ENCODE measurements at places on chromosomes 5 and 9.

DNA sequence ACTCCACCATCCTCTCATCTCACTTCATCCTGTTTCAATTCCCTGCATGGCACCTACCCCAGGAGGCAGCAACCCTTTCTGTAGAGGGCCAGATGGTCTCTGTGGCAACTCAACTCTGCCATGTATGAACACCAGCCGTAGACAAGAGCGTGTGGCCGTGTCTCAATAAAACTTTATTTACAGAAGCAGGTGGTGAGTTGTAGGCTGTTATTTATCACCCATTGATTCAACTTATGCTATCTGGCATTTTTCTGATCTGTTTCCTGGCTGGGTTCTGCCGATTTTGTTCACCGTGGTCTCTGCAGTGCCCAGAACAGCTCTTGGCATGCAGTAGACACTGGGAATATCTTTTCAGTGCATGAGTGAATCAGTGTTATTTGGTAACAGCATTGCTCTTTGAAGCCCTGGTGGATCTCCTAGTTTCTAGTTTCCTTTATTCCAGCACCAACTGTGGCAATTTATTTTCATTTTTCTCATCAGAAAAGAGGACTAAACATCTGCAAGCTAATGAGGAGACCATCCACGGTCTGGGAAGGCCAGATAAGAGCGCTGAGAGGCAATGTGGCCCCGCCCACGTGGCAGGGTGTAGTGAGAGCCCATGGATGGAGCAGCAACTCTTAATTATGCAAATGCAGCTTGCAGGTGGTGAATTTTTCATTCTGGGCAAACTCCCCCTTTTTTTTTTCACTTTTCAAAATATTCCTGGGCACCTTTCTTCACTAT lies 77.9 kb downstream of the CTSL start:
- no peak for DNase-seq

DNA sequence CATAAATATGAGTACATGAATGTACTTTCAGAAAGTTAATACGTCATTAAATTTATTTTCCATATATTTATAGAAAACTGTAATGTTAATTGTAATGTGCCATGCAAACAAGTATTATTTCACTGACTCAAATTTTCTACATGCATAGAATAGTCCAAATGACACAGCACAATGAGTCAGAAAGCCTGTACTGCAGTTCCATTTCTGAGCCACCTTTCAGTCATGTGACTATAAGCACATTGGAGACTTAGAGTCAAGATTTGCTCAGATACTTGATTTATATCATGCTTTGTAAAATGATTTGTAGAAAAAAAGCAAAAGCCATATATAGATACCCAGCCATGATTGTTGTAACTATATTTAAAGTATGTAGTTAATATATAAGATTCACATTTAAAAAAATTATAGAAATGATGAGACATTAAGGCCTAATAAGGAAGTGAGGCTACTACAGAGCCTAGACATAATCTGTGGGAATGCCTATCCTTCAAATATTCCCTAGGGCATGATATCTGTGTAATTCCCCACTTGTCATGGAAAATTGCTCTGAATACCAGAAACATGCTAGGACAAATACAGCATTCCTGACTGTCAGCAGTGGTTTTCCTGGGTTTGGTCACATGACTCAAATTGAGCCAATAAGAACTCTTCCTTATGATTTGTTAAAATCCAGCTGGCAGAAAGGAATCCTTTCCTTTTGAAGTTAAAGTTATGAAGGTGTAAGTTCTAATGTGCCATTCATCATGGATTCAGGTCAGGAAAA lies 50.0 kb downstream of the PTPRD start:
- DNase-seq, result no peak

DNA sequence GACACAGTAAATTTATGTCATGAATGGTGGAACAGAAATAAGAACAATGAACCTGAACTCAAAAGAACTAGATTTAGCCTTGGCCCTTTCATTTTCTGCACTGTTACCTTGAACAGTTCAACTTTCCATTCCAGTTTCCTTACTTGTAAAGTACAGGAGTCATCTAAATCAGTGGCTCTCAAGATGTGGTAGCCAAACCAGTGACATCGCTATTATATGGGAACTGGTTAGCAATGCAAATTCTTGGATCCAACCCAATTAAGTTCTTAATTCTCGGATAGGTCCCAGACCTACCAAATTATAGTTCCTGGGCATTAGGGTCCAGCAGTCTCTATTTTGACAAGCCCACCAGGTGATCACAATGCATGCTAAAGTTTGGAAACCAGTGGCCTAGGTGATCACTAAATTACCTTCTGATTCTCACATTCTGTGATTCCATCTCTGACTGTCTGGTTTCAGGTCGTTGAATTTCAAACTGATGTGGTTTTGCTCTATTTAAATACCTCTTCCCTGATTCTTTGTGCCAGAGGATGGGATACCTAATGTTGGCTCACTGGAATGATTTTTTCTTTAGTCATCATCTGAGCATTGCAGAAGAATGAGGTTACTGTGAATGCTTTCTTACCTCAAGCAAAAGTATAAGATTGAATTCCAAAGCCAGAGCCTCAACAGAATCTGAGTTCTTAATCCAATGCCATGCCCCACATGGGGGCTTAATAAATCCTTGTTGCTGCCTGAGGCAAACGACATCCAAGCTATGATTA lies 253.8 kb downstream of the ENC1 start:
- no peak for DNase-seq

DNA sequence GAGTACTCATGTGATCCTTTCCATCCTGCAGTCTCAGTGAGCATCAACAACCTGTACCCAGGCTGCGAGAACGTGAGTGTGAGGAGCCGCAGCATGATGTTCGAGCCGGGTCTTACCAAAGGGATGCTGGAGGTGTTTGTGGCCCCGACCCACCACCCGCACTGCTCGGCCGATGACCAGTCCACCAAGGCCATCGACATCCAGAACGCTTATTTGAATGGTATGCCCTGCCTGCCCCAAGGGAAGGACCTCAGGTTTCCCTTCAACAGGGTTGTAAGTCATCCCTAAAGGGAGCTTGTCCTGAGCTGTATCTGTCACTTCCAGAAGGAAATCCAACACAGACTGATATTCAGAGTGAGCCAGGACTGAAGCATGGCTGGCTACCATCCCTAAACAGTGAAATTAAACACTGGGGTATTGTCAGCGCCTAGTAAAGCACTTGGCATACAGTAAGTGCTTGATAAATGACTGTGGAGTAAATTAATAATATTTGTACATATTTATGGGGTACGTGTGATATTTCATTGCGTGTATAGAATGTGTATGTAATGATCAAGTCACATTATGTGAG lies 39.3 kb upstream of the CTSL start:
- DNase-seq, result no peak

- no peak for DNase-seq
Observed at GRCh38 chr5:171024084-171024483, 162.3 kb downstream of the RANBP17 start.

DNA sequence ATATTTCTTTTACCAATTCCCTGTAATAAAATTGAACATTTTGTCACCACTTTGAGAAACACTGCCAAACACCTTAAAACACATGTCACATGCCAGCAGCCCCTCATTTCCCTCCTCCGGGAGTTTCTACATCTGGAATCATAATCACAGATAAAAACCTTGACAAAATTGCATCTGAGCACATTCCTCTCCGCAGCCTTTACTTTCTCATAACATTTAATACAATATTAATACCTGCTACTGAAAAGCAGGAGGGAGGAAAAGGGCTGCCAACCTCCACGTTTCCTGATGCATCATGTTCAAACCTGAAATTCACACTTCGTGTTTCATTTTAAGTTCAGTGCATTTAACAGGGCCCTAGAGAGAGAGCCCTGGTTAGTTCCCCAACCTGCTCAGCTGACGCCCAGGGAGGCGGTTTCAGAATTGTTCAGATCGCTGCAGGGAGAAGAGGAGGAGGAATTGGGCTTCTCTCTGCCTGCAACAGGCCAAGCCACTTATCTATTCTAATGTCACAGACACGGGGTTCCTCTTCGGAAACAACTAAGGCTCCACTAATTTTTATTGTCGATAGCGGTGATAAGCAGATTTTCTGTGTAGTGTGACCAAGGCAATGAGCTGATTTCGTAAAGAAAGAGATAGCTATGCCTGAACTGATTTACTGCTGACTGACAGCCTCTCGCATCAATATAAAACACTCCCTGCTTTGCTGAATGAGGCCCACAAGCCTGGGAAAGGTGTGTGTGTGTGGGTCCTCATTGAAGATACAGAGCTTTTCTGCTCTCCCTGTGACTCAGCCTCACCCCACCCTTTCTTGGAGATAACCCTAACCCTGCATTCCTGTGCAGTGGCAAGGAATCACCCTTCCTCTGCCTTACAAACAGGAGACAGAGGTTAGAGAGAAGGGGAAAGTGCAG lies 4.9 kb upstream of the LHX2 start:
- DNase-seq, result peak; percentile 34

DNA sequence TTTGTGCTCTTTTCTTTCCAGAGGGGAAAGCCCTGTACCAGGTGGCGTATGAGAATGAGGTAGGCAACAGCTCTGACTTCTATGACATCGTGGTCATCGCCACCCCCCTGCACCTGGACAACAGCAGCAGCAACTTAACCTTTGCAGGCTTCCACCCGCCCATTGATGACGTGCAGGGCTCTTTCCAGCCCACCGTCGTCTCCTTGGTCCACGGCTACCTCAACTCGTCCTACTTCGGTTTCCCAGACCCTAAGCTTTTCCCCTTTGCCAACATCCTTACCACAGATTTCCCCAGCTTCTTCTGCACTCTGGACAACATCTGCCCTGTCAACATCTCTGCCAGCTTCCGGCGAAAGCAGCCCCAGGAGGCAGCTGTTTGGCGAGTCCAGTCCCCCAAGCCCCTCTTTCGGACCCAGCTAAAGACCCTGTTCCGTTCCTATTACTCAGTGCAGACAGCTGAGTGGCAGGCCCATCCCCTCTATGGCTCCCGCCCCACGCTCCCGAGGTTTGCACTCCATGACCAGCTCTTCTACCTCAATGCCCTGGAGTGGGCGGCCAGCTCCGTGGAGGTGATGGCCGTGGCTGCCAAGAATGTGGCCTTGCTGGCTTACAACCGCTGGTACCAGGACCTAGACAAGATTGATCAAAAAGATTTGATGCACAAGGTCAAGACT lies 10.3 kb downstream of the PCYOX1L start:
- no peak for DNase-seq

GRCh38 chr5:113142186-113142585 lies 165.6 kb downstream of the DCP2 start:
- DNase-seq, result no peak

- no peak for DNase-seq
Observed at GRCh38 chr5:61732796-61733195, 400.7 kb downstream of the ZSWIM6 start.

DNA sequence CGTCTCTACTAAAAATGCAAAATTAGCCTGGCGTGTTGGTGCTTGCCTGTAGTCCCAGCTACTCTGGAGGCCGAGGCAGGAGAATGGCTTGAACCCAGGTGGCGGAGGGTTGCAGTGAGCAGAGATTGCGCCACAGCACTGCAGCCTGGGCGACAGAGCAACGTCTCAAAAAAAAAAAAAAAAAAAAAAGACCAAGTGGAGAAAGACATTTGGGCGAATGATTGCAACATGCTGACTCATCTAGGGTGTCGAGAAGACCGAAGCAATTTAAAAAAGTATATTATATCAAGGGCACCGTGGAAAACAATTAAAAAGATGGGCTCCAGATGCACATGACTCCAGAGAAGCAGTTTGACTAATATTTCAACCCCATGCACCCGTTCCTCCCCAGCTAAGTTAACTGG lies 9.2 kb downstream of the KLF4 start:
- no peak for DNase-seq

DNA sequence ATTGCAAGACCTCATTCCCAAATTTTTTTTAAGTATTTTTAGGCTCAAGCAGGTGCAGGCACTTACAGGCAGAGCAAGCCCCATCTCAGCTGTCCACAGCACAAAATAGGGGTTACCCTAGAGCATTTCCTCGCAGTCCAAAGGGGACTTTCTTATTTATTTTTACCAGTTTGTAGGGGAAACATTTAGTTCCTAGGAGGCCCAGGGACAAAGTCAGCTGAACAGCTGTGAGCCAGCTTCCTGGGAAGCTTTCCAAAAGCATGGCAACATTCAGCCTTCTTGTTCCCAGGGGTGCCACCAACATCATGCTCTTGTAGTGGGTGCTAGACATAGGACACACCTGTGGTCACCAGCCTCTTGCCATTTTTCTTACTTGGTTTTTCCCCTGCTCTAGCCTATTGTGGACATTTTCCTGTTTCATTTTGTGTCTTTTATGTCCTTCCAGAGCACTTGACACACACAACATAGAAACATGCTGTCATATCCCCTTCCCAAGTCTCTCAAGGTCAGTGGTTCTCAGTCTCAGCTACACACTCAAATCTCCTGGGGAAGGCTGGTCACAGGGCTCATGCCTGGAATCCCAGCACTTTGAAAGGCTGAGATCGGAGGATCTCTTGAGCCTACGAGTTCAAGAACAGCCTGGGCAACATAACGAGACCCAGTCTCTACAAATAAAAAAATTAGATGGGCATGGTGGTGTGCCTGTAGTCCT lies 38.2 kb downstream of the HAVCR1 start:
- DNase-seq, result peak; percentile 48

Measured in NCI-H1092 treated with DMSO at 0.1 percent for 48 hours (cell line).